ENCODE measurements at places on chromosomes 5 and 9.

- no peak for DNase-seq
Measured at GRCh38 chr5:63170486-63170885, 591.9 kb downstream of the LRRC70 start.

- peak; percentile 97 for DNase-seq
Measured at GRCh38 chr9:121557581-121558447, 58.2 kb upstream of the GGTA1 start.

- no peak for DNase-seq
Measured at GRCh38 chr9:84123648-84124406, 143.2 kb downstream of the RMI1 start.

- DNase-seq, result no peak
Measured at GRCh38 chr5:121239951-121240350, 611.7 kb upstream of the FTMT start.

GRCh38 chr5:98568336-98568735, 205.1 kb upstream of the RGMB start:
- no peak for DNase-seq

DNA sequence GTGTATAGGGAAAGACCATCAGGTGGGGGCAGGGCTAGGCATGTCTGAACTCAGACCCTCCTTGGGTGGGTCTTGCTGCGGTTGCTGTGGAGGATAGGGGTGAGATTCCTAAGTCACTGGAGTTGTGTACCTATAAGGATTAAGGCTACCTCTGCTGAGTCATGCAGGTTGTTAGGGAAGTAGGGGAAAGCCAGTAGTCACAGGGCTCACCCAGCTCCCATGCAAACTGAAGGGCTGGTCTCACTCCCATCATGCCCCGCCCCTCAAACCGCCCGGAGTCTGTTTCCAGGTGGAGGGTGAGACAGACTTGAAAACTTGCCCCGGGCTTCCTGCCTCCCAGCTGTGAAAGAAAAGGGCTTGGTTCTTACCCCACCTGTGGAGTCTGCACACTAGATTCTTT, 161.8 kb downstream of the CAVIN4 start:
- no peak for DNase-seq

- no peak for DNase-seq
Measured at GRCh38 chr5:91189480-91190313, 193.4 kb downstream of the ARRDC3 start.

DNA sequence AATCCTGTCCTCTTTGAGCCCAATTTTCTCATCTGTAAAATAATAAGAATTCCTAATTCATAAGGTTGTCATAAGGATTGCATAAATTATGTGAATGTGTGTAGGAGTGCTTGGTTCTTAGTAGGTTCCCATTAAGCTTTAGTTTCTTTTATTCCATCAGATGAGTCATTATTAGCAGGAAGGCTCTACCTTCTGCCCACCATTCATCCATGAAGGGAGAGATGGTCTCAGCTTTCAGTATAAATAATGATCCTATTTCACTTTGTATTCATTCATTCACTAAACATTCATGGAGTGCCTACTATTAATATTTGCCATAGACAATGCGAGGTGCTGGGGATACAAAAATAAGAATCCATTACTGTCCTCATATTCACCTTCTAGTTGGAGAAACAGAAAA, 3.0 kb downstream of the CMYA5 start:
- no peak for DNase-seq

GRCh38 chr5:169964246-169964645, 16.0 kb downstream of the INSYN2B start:
- no peak for DNase-seq

- peak; percentile 70 for DNase-seq
Measured at GRCh38 chr5:77129391-77129990, 42.4 kb upstream of the ZBED3 start.

GRCh38 chr9:36204906-36205547, 14.3 kb downstream of the CLTA start:
- no peak for DNase-seq

DNA sequence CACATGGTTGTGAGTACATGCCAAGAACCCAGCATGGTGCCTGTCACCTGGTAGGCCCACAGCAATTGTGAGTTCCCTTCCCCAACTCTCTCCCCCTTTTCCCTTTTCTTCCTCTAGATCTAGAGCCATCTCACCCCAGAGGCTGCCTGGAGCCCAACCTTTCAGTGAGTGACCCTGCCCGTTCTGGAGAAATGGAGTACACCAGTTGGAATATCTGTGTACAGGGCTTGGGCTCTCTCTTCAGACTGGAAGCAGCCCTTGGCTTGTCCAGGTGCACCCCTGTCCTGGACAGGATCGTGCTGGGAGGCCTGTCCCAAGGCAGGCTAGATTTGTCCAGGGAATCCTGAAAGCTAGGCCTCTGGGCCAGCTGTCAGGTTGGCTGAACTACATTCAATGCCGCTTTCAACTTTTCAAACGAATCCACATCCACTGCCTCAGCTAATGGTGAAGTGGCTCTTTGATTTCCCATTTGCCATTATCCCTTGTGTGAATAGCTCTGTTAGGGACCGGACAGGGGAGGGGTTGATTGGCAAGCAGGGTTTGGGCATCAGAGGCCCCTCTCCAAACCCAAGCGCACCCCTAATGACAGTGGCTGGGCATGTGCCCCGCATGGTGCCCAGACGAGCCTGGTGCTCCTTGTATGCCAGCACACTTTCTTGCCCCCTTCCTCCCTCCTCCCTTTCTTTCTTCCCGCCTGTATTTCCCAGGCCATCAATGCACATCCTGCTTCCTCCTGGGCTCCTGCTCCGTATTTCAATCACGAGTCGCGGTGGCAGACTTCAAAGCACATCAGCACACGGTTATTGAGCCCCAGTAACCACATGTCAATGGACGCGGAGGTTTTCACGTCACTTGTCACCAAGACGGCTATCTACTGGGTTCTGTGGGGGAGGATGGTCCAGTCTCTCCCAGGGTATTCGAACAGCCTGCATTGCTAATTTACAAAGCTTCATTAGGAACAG, 211.2 kb downstream of the DAB2IP start:
- DNase-seq, result no peak

DNA sequence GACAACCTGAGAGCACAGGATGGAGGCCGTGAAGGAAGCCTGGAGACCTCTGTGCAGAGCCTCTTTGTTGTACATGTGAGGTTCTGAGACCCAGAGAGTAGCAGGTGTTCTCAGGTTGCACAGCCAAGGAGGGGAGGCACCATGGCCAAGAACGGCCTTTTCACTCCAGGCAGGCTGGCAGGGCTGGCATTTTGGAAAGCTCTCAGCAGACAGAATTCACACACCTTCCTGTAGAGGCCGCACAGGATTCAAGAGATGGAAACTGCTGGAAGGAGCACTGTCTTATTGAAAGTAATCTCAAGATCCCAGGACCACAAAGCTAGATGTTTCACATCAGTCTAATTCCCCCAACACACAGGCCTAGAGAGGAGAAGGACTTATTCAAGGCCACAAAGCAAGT, 52.8 kb upstream of the XPA start:
- DNase-seq, result no peak
